ENCODE measurements at places on chromosomes 5 and 9. TPM values are rescaled to one million over a fixed set of nuclear protein-coding genes. Genes with fewer than 3 reads are reported as not detected.

Gene TTLL11
- total RNA-seq, result 31.2 TPM

Gene FBLL1
- not detected for total RNA-seq

Gene ZFP37
- 1.8 TPM for total RNA-seq

Gene AQP7
- total RNA-seq, result 1.9 TPM

Gene QRFP
- not detected for total RNA-seq

- no peak for DNase-seq
Measured at GRCh38 chr9:76868897-76869296, 37.0 kb downstream of the PRUNE2 start.

DNA sequence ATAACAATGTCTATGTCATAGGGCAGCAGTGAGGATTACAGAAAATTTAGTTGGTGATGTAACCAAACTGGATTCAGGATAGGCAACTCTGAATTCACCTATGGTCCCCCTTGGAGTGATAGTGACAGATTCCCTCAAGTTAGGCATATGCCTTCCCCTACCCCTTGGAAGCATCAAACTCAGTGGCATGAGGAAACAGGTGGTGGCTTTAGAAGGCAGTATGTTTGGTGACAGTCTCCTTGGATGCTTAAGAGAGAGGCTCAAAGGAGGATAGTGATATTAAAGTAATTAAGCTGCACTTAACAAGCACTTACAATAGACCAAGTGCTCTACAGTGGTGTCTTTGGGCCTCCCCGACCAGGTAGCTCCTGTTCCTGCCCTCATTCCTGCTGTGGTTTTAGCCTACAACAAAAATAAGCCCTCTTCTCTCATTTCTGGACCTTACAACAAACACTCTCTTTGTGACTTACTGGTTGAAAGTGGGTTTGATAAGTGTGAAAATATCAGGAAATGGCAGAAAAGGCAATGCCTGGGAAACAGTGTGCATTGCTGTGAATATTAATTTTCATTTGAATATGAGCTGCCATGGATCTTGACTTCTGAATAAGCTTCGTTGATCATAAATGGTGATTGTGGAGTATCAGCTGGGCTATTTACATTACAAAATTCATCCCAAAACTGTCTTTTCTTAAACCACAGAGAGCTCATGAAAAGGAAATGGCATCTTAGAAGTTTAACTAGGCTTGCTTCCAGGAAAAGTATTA is 29.2 kb downstream of the NR4A3 start:
- no peak for DNase-seq

GRCh38 chr5:151562019-151562707 is 29.0 kb downstream of the FAT2 start:
- DNase-seq, result no peak

- no peak for DNase-seq
Measured at GRCh38 chr5:116343961-116344360, 230.7 kb downstream of the SEMA6A start.

DNA sequence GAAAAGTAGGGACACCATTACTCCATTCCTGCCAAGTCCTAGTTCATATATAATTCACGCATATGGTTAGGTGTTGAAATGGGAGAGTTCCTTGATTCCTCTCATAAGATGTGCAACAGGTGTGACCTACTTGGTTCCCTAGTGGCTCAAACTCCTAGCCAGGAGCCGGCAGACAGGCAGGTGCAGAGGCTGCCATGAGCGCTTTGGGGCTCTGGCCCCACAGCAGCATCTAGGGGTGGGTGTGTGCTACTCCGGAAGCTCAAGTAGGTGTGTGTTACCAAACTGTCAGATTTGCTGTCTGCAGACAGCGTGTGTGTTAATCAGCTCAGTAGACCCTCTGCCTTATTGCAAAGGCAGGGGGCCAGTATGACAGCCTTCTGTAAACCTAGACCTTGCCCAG is 1652.4 kb upstream of the ACO1 start:
- DNase-seq, result no peak

- DNase-seq, result no peak
Measured at GRCh38 chr5:18686253-18686652, 1052.0 kb downstream of the TAF11L14 start.

DNA sequence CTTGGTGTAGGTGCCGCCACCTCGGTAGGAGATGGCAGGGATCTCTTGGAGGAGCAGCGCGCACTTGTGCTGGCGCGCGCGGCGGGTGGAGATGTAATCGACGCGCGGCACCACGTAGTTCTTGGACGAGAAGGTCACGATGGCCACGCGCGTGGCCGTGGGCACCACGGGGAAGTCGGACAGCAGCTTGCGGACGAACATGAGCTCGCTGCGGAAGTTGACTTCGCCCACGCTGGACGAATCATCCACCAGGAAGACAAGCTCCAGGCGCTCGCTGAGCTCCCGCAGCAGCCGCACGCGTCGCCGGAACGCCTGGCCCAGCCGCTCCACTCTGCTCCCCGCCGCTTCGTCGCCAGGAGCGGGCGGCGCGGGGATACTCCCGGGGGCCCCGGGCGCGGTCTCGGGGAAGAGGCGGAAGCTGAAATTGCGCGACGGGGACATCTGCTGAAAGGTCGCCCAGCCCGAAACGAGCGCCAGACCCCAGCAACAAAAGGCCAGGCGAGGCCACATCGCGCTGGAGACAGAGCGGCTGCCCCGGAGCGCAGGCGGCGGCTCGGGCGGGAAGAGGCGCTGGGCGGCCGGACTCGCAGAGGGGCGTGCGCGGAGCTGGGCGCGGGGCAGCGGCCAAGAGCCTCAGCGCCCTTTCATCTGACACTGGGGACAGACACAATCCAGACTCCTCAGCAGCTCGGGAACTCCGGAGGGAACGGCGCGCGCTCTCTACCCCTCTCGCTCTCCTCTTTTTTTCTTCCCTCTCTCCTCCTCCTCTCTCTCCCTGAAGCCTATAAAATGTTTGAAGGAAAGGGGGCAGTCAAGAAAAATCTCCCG is at the start of gene SVEP1:
TSS of gene SVEP1 (minus strand) at position 708 of the 828 bp plus-strand sequence. CDS start at position 510, 198 bp downstream.
- peak; percentile 20 for DNase-seq

DNA sequence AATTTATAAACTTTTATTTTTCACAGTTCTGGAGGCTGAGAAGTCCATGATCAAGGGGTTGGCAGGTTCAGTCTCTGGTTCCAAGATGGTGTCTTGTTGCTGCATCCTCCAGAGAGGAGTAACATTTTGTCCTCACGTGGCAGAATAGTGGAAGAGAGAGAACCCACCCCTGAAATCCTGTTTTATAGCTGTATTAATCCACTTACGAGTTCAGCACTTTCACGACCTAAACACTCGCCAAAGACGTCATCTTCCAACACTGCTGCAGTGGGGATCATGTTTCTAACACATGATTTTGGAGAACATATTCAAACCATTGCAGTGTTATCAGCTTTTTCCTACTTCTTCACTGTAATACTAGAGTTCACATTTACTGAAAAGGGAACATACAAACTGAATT is 233.0 kb upstream of the ATP10B start:
- DNase-seq, result no peak

DNA sequence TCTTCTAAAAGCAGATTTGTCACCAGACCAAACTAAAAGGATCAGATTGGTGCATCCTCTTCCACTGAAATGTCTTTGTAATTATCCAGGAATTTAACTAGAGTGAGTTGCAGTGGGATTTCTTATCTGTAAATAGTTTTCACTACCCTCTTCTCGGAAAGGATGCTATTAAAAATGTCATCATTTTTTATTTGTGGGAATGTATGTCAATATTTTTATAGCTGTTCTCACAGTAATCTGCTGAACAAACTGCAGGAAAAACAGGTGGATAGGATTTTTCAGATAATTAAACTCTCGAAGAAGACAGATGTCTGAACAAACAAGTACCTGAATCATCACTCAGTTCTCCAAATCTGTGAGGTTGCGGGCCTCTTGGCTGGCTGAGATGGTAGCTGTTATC is 62.7 kb downstream of the RAB14 start:
- DNase-seq, result no peak

- DNase-seq, result no peak
Measured at GRCh38 chr5:159392871-159393270, 62.6 kb upstream of the IL12B start.

DNA sequence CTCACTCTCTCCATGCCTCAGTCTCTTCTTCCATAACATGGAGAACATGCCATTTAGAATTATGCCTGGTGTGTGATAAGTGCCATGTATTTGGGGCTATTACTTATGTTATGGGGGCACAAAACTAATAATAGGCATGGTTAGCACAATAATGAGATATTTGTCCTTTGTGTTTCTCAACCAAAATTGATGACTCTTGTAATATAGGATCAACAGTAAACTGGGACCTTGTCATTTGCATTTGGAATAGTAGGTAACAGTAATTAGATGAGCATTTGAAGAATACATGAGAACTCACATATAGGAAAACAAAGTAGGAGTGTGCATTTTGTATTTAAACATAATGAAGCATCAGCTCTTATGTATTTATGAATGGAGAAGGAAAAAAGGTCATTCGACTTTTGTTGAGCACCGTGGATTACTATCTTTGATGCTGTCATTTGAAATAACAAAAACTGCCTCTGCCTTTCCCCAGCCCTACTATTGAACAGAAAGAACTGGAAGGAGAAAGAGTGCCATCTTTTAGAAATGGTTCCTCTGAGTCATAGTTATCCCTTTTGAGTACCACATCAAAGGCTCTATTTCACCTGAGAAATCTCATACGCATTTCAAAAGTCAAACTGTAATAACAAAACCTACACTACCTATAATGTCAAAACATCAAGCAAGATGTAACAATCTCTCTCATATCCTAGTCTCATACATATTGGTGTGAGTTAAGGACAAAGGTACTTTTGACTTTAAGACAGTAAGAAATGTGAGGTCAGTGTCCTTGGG is 655.2 kb downstream of the PDE4D start:
- no peak for DNase-seq

DNA sequence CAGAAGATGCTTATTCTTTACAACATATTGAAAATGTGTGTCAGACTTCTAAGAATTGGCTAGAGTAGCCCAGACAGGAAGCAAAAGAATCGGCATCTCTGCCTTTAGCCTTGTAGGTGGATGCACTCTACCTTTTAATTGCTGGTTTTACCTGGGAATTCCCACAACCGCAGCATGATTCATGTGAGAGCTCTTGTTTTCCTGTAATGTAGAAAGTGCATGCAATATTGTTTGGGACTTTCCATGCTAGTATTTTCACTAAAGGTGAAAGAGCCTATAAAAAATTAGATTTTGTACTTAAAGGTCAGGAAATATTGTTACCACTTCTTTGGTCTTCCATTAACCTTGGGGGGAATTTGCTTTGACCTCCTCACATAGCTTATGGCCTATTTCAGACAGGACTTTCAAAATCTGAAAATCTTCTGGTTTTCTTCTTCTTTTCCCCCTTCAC is 89.8 kb downstream of the NTRK2 start:
- DNase-seq, result no peak

DNA sequence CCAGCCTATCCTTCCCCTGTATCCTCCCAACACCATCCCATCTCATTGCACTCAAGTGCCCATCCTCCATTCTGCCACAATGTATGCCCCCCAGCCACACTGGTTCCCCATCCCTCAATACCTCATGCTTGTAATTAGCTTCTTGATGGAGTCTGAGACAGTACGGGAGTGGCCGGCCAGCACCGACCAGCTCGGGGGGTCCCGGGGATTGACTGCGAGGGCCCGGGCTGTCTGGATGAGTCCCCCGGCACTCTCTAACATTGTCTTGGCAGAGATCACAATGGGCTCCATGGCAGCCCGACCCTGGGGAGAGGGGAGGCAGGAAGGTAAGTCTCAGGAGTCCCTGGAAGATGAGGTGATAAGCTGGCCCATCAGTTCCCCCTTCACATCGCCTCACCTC is 17.2 kb upstream of the TPM2 start:
- DNase-seq, result no peak

GRCh38 chr5:98458004-98458403 is 315.5 kb upstream of the RGMB start:
- DNase-seq, result no peak

- DNase-seq, result no peak
Measured at GRCh38 chr5:101364469-101364868, 461.4 kb upstream of the ST8SIA4 start.

- no peak for DNase-seq
Measured at GRCh38 chr5:131285703-131286399, 22.0 kb downstream of the CDC42SE2 start.
